Activated CD4-positive, alpha-beta T cell treated with anti-CD3 and anti-CD28 coated beads, Interleukin-2, amount 10 ng/mL, durations not matched to agents 7 days and 5 days (primary cell): ENCODE measurements at places on chromosomes 16 and 17. TPM values are rescaled to one million over a fixed set of nuclear protein-coding genes. Genes with fewer than 3 reads are reported as not detected.

DNA sequence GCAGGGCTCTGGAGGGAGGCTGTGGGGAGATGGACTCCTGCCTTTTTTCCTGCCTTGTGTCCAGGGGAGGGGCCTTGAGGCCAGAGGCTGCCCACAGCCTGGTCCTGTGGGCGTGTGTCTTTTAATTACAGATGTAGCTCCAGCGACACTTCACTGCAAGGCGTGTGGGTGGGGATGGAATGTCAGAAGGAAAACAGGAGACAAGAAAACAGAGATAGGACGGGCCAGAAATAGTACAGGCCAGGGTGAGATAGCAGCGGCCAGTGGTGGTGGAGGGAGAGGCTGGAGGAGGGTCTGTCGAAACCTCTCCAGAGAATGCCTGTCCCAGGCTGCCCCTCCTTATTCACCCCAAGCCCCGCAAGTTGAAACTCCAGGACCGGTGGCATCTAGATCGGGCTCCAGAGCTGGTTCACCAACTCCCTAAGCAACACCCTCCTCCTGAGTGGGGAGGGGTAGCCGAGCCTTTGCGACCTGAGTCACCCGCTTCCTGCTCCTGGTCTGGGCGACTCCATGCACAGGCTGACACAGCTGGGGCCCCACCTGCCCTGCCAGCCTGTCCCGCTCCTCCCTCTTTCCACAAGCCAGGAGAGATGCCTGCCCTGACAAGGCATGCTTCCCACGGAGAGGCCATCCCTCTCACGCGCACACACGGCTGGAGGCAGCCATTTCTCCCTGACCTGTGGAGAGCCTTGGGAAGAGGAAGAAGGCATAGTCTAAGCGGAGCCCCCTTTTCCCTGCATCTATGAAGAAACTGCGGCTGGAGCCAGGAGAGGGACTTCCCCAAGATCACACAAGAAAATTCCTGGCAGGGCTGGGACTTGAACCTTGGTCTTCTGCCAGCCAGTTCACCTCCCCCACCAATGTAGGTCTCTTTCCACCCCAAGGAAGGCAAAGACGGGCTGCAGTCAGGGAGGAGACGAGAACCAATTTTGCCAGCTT lies 6.6 kb upstream of the JUP start:
- H3K4me1 ChIP-seq = peaks cover 24% of the 10 kb centered on the region
- no peak overlapping the region for H3K4me3 ChIP-seq
- H3K36me3 ChIP-seq = no peaks in the 10 kb centered on the region
- DNase-seq = no peak

GRCh38 chr17:77117415-77117814 lies 23.4 kb upstream of the SEC14L1 start:
- no peak for DNase-seq
- no peaks in the 10 kb centered on the region for H3K27me3 ChIP-seq
- H3K36me3 ChIP-seq = peaks cover 2% of the 10 kb centered on the region
- H3K27ac ChIP-seq = no peak overlapping the region
- H3K4me1 ChIP-seq = peaks cover 3% of the 10 kb centered on the region

PNMT gene
- not detected for total RNA-seq

PYY gene
- total RNA-seq = not detected

IRX5 gene
- total RNA-seq = 0.12 TPM
